8988T (cell line): ENCODE measurements at places on chromosomes 3 and 15.

- DNase-seq, result no peak
Measured at GRCh38 chr3:149969110-149969939, 1.4 kb downstream of the PFN2 start.

GRCh38 chr3:159924411-159924810, 64.2 kb upstream of the IL12A start:
- DNase-seq, result no peak

DNA sequence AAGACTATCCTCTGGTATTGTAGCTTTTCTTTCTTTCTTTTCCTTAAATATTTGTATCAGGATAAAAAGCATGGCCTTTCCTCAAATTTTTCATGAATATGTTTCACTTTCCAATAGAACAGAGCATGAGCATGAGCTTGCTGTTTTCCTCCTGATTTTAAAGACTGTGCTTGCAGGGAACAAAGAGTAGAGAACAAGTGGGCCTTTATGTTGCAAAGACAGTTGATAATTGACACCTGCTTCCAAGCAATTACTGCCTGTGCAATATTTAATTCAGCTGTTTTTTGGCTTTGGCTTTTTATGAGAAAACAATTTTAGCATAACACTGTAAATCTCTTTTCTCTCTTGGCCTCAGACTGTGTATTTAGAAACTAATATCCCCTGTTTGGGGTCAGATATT, 263.6 kb upstream of the AZI2 start:
- no peak for DNase-seq

DNA sequence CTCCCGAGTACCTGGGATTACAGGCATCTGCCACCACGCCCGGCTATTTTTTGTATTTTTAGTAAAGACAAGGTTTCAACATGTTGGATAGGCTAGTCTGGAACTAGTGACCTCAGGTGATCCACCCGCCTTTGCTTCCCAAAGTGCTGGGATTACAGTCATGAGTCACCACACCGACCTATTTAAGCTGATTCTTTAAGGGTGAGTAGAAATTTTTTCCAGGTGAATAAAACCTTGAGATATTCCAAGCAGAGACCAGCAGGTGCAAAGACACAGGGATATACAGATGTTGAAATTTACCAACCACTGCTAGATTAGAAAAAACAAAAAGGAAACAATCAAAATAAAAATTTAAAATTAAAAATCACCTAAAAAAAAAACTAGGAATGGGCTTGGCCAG, 74.4 kb upstream of the CHRNB4 start:
- no peak for DNase-seq

DNA sequence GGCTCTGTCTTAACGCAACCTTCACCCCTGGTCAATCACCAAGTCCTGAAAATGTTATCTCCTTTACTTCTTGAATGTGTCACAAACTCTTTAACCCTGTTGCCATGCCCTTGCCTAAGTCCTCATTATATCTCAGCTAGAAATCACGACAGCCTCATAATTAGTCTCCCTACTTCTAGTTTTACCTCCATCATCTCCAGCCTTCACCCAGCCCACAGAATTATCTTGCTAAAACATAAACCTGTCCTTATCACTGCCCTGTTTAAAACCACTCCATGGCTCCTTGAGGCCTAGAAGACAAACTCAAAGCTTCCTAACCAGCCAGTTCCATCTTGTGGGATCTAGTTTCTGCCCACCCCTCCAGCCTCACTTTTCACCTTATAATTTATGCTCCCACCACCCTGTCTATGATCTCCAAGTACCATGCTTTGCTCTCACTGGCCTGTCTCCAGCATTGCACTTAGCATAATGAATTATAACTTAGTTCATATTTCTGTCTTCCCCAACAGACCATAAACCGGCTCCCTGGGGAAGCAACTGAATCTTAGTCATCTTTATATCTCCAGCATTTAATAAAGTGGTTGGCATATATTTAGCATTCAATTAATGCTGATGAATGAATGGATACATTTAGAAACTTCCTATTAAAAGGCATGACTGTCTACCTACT, 39.2 kb downstream of the GPR176 start:
- no peak for DNase-seq

DNA sequence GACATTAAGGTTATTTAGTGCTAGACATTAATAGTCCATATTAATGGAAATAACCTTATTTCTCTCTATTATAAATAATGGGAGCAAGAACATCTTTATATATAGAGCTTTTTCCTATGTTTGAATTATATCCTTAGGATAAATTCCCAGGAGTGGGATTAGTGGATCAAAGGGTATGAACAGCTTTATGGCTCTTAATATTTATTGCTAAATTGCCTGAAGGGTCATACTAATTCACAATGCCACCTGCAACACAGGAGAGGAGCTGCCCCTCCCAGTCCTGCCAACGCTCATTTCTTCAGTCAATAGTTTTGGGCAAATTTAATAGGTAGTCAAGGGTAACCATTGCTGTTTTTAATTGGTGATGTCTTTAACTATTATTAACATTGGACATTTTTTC, 48.9 kb upstream of the POLR2M start:
- no peak for DNase-seq

DNA sequence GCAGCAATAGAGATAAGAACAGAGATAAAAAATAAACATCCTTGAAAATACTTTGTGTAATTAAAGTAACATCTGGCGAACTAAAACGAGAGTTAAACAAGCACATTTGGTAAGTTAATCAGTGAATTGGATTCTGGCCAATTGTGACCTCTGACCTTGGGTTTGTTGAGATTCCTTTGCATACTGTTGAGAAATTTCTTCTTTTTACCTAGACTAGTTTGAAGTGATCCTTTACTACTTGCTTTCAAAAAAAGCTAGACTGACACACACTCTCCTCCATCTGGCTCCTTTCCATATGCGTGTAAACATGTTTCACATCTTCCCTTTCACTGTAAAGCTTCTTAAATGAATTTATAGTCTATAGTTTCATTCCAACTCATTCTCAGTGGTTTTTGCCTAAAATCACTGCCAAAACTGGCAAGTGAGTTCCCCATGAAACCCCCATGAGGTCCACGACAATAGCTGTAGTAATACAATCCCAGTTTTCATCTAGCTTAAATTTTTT, 17.3 kb upstream of the GBE1 start:
- DNase-seq, result no peak

DNA sequence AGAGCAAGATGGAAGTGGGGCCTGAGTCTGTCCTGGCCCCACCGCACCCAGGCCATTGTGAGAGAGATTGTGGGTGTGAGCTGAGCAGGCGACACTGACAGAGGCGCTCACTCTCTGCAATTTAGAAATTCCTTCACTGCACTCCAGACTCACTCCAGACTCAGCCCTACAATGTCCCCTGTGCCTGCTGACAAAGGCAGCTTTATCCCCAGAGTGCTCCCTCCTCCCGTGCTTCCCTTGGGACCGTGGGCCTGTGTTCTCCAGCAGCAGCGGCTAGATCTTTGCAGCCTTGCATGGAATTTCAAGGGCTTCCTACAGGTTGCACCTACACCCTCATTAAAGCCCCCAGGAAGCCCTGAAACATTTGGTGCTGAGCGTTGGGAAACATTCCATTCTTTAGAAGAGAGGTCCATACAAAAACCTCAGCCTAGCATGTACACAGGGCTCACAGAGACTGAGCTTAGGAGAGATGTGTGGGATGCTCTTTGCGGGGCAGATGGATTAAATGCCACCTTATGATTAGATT, 1.3 kb upstream of the IL16 start:
- no peak for DNase-seq

- no peak for DNase-seq
Measured at GRCh38 chr15:45773149-45773548, 138.3 kb downstream of the SQOR start.

DNA sequence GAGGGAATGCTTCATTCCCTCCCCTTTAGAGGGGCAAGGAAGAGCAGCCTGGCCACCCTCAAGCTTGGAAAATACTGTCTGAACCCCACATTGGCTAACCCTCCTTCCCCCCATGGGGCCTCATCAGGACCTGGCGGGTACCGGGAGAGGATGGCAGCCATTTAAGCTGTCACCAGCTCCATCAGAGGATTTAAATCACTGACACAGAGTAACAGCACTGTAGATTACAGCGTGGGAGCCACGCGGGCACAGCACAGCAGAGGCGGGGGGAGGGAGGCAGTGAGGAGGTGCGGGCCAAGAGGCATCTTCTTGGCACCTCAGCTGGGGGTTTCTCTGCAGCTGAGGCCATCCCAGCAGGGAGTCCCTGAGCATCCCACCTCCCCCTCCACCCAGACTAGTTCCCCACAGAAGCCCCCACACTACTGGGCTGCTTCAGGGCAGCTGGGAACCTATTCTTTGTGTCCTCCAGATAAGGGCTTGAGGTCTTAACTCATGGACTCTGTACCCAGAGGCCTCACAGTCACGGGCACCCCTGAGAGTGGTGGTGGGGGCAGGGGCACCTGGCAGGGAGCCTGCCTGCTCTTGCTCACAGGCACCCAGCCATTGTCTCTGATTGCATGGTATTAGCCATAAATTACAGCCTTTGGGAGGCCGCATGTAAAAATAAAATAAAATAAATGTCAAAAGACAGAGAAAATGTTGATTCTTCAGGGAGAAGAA, 21.9 kb upstream of the CACNA2D2 start:
- no peak for DNase-seq

GRCh38 chr15:79644091-79644490, 212.0 kb downstream of the MINAR1 start:
- DNase-seq, result no peak

DNA sequence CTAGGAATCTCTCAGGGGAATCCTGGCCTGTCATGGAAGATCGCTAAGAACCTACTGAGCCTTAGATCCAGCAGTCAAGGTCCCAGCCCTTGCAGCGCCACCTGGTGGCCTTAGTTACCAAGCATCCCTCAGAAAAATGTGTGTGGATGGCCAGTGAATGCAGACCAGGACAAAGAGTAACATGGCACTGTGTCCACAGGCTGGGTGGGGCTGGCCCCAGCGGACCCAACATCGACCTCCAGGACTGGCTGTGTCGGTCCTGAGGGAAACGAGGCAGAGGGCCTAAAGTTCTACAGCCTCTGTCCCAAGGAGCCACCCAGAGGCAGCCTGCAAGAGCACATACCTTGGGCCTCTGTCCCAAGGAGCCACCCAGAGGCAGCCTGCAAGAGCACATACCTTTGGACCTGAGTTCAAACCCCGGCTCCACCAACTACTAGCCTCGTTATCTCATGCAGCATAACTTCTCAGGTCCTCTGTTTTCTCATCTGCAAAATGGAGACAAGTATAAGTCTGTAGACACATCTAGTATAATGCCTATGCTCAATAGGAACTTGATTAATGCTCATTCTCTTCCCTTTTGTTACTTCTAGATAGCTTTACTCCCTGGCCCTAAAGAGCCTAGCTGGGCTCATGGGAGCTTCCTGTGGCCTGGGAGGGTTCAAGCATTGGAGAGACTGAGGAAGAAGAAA, 57.5 kb upstream of the HERC1 start:
- DNase-seq, result peak; percentile 57

GRCh38 chr3:132980102-132980501, 58.1 kb upstream of the TMEM108 start:
- DNase-seq, result no peak

- no peak for DNase-seq
Measured at GRCh38 chr3:137738710-137739109, 25.4 kb upstream of the SOX14 start.

GRCh38 chr3:33926998-33927605, 128.7 kb downstream of the PDCD6IP start:
- no peak for DNase-seq

DNA sequence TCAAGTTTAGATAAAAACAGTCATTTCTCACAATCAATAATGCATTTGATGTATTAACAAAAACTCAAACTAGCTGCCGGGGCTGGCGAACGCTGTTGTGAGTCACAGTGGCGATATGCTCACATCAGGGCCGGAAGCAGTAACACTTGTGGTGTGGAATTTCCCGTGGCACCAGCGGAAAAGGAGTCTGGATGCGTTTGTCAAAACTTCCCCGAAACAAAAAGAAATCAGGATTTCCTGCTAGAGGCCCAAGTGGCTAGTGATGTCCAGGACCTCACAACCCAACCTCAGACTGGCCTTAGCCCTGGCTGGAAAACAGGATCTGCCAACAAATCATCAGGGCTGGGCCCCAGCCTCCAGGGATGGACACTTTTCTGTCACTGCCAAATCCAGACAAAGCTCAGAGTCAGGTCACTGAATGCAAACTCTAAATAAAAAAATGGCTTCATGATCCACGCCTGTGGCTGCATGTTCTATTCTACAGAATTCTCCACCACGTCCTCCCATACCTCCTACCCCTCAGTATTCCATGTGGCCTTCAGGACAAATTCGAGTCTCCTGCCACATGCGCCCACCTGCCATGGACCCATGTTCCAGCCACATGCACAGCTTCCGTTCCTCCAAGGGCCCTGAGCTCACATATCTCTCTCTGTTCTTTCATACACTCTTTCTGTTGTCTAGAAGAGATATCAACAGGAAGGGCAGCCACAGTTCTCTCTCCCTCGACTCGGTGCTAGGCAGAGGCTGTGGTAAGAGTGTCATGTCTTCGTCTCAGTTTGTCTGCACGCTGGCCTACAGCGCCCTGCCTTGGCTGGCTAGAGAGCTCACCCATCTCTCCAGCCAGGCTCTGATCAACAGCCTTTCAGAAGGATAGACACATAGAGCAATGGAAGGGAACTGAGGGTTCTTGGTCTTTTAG, 35.4 kb downstream of the EHD4 start:
- DNase-seq, result no peak

DNA sequence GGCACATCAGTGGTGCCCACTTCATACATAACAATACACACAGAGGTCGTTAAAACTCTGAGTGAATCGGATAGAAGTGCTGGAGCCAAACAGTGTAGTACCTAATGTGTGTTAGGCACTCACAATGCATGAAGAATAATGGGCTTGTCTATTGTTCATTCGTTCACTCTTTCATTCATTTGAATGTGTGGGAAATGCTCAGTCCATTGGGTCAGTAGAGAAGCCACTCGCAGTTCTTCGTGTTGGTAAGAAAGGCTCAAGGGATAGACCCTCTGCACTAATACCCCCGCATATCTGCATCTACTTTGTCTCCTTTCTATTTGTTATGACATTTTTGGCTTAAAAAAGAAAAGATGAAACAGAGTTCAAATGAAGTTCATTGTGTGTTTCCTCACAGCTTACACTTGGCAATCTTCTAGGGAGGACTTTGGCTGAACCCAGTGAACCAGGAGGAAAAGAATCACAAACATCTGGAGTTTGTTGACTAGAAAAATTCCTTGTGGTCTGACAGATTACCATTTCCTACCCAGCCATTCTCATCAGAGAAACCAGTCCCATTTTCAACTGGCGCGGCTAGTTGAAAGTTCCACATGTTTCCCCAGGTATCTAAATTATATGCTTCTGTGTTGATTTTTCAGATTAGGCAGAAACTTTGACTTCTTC, 32.8 kb upstream of the MFSD1 start:
- no peak for DNase-seq

DNA sequence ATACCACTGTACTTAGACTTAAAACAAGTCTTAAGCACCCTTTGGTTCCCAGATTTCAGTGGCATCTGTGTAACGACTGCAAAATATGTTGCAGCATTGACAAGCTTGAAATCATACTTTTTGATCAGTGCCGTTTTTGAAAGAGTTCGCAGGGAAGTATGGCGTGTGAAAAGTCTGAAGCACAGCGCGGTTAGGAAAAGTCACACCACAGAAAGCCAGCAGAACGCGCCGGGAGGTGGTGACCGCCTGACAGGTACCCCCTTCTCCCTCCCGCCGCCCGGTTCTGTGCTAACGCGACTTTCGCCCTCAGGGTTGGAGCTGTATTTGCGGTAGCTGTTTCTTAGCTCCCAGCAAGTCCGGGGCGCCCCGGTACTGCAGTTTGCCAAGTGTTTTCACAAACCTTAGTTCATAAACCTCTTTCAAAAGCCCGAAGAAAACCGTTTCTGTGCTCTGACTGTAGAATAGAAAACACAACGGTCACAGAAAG, 481 bp upstream of the CRYBG3 start:
- no peak for DNase-seq

- DNase-seq, result no peak
Measured at GRCh38 chr15:80789796-80790195, 10.6 kb downstream of the CEMIP start.
